Stimulated activated CD4-positive, alpha-beta T cell treated with anti-CD3 and anti-CD28 coated beads, Interleukin-4, amount 100 ng/mL, for 24 hours (primary cell): ENCODE measurements at places on chromosomes 1 and 21.

DNA sequence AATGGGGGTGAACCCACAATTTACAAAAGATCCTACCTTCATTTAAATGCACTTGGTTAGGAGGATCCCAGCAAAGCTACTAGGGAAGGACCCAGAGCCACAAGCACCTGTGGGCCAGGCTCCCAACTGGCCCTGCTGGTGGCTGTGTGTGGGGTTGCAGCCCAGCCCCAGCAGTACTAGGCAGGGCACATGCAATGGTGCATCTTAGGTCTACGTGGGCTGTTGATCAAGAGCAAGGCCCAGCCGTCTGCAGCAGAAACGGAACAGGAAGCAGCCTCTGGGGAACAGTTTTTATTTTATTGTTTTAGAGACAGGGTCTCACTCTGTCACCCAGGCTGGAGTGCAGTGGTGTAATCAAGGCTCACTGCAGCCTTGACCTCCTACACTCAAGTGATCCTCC is 134.1 kb upstream of the RAB4A start:
- DNase-seq: no peak

DNA sequence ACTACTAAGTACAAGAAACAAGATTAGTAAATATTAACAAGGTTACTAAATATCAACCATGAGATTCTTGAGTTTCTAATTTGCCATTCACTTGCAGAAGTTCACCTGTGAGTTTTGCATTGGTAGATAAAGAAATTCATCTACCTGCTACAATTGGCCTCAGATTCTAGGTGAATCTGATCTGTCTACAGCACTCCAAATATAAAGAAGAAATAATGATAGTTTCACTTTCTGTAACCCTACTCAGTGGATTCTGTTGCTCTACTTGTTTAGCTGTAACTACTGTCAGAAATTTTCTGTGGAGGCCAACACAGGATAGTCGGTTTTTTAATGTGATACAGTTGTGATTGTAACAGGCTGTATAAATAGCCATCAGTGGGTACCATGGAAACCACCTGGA is 118.6 kb downstream of the NR5A2 start:
- no peak for DNase-seq

DNA sequence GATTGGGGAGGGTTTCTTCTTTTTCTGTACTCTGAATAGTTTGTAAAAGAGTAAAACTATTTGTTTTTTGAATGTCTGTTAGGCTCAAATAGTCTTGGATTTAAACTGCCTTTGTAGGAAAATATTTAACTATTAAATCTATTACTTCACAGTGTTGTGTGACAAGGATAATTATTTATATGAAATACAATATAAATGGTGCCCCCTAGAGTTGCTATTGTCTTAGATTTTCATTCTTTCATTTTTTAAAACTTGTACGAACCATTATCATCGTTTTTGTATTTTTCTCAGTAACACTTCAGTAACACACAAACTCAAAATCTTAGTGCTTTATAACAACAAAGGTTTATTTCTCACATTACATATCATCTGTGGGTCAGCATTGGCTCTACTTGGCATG is 37.4 kb downstream of the C1orf185 start:
- no peak for DNase-seq

DNA sequence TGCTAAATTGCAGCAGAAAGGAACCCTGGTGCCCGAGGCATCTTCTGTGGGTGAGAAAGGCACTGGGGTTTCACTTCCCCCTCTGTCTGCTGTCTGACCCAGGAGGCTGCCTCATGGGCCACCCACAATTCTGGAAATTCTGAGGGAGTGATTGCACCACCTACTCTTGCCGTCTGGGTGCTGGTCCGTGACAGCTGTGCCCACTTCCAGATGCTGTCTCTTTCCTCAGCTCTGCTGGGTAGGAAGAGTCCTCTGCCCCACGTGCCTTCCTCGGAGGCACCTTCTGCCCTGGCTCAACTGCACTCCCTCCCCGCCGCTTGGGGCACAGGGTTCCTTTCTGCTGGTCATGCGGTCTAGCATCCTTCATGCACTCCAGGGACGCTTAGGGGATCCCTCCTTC is 96.3 kb downstream of the ARHGEF10L start:
- DNase-seq: no peak

DNA sequence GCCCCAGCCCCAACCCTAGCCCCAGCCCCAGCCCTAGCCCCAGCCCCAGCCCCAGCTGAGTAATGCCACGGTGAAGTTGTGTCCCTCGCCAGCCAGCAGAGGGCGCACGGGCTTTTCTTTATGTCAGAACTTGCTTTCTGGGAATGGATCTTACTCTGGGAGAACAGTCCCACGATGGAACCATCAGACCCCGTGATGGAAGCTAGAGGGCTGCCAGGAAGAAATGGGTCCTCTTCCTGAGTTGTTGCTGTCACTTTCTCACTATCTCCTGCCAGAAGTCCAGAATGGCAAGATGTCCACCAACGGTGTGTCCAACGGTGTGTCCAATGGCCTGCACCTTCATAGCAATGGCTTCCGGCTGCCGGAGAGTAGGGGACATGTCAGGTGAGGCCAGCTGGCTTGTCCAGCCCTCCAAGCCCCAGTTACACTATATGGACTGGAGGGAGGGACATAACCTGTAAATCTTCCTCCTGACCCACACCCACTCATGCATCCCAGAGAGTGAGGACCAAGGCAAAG is 25.1 kb upstream of the TMEM222 start:
- DNase-seq: peak; percentile 76
